ENCODE measurements at places on chromosomes 5 and 9. TPM values are rescaled to one million over a fixed set of nuclear protein-coding genes. Genes with fewer than 3 reads are reported as not detected.

DNA sequence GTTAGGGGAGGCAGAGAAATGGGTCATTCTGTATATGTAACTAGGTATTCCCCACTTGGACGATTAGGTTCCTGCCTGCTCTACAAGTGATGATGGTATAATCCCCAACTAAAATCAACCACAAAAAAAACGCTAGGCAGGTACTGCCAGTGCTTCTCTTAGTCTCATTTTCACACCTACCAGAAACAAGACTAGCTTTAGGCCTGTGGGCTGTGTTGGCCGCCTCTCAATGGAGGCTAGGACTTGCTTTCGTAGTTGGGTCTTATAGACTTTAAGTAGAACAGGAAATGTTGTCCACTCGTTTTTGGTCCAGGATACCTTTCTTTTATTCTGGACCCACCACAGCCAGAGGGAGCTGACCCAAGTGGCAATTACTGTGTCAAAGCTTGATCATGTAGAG lies 111.8 kb downstream of the UNC13B start:
- DNase-seq = no peak

- no peak for DNase-seq
Observed at GRCh38 chr5:157454273-157454672, 5.7 kb upstream of the NIPAL4 start.

DNA sequence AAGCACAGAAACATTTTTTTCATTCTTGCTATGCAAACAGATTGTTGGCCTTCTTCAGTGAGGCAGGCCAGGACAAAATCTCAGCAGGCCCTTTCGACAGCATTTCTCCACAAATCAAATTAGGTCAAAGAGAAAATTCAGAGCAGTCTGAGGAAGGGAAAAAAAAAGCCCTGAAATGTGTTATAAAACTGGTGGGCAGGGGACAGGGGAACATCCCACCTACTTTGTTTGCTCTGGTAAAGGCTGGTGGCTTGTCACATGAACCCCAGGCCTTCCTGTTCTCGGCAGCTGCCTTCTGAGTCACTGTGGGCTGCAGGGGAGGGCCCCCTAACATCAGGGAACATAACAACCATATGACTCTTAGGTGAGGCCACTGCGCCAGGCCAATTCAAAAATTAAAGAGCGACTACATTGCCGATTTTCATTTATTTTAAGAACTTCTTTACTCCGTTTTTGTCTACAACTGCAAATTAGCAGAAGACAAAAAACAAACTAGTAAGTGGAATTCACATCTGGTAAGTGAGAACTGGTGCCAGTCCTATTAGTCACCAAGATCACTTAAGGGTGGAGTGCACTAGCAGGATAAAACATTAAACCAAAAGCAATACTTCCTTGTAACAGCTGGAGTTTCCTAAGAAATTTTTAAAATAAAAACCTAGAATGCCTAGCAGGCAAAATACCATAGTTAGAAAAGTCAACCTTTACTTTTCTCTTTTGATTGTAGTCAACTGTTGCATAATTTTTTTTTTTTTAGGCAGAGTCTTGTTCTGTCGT lies 46.2 kb upstream of the DENND4C start:
- DNase-seq = peak; percentile 15

GRCh38 chr9:90789408-90789807 lies 12.2 kb upstream of the SYK start:
- DNase-seq = no peak

GRCh38 chr9:114047717-114048116 lies 30.4 kb downstream of the AMBP start:
- DNase-seq = peak; percentile 65

- no peak for DNase-seq
Observed at GRCh38 chr9:118209343-118209742, 505.1 kb downstream of the TLR4 start.

GRCh38 chr9:126363847-126364671 lies 37.4 kb downstream of the MVB12B start:
- DNase-seq = no peak

- DNase-seq = peak; percentile 30
Observed at GRCh38 chr9:117083559-117083958, 331.3 kb downstream of the ASTN2 start.

DNA sequence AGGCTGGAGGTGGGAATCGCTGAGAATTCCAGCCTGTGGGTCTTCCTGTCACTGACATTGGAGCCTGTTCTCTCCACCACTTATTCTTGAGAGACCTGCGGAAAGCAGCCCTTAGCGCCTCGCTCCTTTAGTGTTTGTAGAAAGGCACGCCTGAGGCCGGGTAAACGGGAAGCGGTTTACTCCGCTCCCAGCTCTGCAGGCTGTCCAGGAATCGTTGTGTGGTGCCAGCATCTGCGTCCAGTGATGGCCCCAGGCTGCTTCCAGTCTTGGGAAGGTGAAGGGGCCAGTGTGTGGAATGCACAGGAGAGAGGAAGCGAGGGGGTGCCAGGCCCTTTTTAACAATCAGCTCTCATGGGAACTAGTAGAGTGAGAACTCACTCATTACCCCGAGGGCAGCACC lies 44.6 kb upstream of the FCN2 start:
- DNase-seq = no peak

DNA sequence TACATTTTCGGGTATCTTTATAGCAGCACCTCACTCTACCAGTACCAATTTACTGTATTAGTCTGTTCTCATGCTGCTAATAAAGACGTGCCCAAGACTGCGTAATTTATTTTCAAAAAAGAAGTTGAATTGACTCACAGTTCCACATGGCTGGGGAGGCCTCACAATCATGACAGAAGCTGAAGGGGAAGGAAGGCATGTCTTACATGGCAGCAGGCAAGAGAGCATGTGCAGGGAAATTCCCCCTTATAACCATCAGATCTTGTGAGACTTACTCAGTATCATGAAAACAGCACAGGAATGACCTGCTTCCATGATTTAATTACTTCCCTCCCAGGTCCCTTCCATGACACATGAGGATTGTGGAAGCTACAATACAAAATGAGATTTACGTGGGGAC lies 602.6 kb upstream of the DAB2 start:
- DNase-seq = no peak

DNA sequence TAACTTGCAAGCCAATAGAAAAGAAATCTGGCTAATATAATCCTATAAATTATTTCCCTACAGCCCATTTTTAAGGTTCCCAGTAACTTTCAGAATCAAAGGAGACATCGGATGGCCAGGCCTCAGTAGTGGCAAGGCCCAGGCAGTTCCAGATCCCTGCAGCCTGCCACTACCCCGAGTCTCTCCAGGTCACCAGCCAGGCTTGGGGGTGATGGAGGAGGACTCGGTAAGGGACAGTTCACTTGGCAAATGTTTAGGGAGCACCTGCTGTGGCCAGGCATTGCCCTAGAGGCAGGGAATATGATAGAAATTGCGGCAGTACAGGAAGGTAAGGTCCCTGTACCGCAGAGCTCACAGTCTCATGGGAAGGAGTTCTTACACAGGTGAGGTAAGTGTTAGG lies 15.2 kb upstream of the LTC4S start:
- DNase-seq = no peak

DNA sequence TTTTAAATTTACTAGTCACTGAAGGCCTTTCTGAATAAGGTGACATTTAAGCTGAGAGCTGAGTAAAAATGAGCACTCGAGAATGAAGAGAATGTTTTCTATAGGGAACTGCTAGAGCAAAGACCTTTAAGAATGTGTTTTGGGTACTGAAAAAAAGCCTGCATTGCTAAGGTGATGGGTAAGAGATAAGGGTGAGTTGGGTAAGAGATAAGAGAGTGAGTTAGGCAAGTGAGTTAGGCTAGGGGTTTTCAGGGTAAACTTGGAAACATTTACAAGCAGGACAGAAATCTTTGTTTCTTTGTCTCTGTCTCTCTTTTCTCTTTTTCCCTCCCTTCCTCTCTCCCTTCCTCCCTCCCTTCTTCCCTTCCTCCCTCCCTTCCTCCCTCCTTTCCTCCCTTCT lies 5.6 kb downstream of the RAD23B start:
- peak; percentile 38 for DNase-seq

DNA sequence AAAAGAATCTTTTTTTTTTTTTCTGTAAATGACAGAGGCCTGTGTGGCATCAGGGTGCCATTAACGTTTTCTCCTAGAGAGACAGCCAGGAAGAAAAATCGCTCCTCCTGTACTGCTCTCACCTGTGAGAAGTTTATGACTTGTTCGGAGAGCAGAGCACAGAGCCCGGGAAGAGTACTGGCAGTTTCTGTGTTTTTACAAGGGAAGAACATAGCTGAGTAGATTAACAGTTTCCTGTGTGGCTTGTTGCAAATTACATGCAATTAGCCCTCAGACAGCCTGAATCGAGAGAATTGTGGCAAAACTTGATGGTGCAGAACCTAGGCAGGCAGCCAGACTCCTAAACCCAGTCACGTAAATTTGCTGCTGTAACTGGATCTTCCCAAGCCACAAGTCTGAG lies 32.1 kb downstream of the PRKACG start:
- DNase-seq = peak; percentile 33

DNA sequence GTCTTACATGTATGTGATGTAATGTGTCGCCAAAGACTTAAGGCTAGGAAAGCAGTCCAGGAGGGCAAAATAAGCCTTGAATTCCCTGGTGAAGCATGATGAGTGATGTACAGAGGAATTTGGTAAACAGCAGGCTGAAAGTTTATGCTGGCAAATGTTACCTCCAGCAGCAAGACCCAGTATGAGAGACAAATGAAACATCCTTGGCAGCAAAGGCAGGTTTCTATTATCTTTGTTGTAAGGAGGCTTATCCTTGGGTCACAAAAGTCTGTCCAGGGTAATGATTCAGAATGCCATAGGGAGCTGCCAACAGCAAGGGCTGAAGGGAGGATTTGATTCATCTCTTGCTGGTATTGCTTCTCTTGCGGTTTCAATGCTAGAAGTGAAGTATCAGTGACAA lies 75.9 kb upstream of the HTR4 start:
- DNase-seq = no peak

GRCh38 chr5:78718824-78719223 lies 70.3 kb upstream of the LHFPL2 start:
- peak; percentile 12 for DNase-seq

GRCh38 chr5:53318303-53318702 lies 162.1 kb upstream of the FST start:
- DNase-seq = peak; percentile 73

DNA sequence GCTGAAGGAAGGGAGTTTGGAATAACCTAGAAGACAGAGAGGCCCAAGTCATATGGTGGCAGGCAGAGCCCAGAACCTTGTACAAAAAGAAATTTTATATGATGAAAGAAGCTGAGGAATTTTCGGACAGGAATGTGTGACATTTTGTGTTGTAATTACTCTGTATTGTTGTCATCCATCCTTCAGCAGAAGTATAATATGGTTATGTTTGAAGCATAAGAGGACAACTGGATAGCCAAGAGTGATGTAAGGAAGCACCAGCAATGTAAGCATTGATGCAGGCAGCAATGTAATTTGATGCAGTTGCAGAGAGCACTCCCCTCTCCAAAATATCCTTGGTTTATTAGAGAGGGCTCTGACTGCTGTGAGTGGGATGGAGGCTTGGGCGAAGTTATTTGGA lies 19.1 kb upstream of the SNX2 start:
- DNase-seq = no peak

DNA sequence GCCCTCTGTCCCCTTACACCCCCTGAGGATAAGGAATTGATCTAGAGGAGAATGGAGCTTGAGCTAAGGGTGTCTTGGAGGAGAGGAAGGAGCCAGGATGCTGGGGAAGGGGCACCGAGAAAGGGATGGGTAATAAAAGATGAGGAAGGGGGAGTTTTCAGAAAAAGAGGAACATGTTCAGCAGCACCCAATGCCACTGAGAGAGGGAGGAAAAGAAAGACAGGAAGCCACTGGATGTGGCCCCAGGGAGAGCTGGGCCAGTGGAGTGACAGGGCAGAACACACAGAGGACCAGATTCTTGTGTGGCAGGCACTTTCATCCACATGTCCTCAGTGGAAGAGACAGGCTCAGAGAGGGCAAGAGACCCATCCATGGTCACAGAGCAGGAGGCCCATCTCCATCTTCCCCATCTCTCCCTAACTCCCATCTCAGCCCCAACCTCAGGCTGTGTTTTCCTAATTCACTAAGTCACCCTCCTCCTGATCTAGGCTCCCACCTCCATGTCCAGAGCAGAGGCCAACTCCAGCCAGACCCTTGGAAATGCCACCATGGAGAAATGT lies 7.2 kb downstream of the PFN3 start:
- no peak for DNase-seq

GRCh38 chr5:174352681-174353080 lies 307.2 kb downstream of the NSG2 start:
- DNase-seq = no peak

GRCh38 chr9:134217431-134218210 lies 53.3 kb upstream of the RNU6ATAC start:
- peak; percentile 28 for DNase-seq

- DNase-seq = no peak
Observed at GRCh38 chr5:123835421-123835820, 323.4 kb downstream of the CSNK1G3 start.

DNA sequence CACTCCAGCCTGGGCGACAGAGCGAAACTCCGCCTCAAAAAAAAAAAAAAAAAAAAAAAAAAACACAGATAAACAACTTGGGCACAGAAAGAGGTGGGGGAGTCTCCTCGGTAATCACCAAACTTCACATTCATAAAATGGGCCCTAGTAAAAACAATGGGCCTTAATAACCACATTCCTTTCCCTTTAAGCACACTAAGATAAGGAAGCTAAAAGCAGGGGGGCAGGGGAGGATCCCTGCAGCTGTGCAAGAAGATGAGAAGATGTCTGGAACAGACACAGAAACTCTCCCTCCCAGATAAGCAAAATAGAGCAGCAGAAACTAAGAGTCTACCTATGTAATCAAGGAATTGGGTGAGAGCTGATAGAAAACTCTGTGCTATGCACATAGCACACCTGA lies 111.2 kb upstream of the FAM174A start:
- no peak for DNase-seq

DNA sequence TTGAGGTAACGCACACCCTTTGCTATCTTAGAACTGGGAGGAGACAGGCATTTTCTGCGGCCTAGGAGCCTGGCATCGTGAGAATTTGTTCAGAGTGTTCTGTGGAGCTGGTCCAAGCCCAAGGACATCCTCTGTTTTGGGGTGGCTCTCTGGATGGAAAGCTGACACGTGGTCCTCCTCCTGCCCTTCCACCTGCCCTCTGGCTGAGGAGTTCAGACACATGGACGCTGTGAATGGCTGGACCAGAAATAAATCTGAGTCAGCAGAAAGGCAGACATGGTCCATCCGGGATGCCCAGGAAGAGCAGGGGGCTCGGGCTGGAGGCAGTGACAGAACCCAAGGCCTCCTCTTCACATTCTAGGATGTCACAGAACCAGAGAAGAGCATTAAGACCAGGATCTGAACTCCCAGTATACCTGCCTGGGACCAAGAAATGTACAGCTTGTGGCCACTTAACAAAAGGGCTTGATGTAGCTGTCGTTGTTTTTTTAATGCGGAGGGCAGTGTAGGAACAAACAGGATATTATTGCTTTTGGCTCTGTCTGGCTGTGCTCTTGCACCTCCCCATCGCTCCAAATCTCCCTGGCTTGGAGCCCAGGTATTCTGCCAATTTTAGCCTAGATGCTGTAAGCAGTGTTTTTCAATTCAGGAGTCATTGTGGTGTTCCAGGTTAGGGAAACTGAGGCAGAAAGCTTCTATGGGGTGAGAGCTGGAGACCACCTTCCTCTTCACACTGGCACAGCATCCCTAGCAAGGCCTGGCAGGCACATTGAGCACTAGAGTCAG lies 2.4 kb downstream of the CKMT2 start:
- DNase-seq = no peak

FAM221B gene
- not detected for total RNA-seq

PCDH12 gene
- total RNA-seq = 0.12 TPM

CHD1 gene
- 75.6 TPM for total RNA-seq

SVEP1 gene
- total RNA-seq = 0.63 TPM

IL5 gene
- not detected for total RNA-seq

SLC25A2 gene
- total RNA-seq = not detected

APBB3 gene
- 10.2 TPM for total RNA-seq

HIGD2A gene
- total RNA-seq = 67.7 TPM

TNFSF15 gene
- 0.08 TPM for total RNA-seq

ALDH7A1 gene
- 135 TPM for total RNA-seq

IL3 gene
- total RNA-seq = not detected

Data from GM23338 (cell line).